ENCODE measurements at places on chromosomes 5 and 9.
A peak's percentile ranks its signal among the peaks of the same experiment; 100 is the strongest.

DNA sequence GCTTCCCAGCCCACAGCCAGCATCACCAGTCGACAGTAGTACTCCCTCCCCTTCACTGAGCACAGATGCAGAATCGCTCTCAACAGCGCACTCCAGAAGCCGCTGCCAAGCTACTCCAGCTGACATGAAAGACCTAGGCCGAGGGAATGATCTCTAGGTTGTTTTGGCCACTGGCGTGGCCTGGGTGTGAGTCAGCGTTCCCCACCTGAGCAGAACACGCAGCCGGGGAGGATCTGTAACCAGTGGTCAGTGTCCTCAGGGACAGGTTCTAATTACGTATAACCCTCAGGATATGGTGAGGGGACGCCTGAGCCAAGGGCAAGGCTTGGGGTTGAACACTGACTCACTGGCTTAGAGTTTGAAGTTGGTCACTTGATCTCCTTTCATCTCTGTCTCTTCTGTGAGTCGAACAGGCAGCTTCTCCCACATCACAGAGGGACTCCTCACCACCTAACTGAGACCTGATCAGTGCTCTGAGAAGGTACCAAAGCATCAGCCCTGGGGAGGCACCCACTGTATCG lies 76.9 kb upstream of the IL17B start:
- no peak for DNase-seq

DNA sequence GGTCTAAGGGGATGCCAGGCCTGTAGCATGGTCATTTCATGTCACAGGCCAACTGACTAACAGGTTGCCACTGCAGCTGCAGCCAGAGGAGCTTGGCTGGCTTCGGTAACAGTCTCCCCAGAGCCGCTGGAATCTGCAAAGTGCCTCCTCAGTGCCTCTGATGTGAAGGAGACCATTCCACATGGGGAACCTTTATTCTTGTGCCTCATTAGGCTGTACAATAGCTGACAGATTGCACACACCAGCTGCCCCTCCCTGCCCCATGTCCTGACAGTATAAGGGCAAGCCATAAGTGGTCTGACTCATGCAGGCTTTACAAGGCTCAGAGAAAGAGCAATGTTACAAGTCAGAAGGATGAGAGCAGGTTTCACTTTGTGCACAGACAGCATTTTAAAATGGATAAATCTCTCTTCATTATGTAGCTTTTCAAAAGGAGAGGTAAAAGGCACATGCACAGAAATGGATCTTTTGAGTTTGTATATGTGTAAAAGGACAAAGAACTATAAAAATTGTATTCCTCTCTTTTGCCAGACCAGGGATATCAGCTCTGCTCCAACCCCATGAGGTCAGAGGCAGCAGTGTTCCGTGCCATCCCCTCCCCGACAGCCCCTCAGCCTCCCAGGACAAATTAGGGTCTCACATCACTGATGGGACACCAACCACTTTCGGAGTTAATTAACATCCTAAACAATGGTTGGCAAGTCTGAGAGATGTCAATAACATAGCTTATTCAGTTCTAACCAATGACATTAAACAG lies 467.8 kb downstream of the TMEM232 start:
- no peak for DNase-seq

DNA sequence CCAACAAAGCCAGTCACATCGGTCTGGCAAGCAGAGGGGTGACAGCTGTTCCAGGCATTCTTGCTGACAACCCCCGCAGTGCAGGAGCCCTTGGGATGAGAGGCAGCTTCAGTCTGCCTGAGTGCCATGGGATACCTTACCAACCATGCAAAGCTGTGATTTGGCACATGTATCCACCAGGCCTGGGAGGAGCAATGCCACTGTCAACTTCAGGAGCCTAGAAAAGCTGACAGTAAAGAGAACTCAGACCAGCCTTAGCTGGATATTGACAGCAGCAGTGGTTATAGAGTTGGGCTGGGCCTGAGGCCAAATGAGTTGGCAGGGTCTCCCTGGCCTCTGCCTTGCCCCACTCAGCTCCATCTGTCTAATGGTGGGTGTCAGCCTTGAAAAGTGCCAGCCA lies 10.1 kb upstream of the PLPPR1 start:
- no peak for DNase-seq

DNA sequence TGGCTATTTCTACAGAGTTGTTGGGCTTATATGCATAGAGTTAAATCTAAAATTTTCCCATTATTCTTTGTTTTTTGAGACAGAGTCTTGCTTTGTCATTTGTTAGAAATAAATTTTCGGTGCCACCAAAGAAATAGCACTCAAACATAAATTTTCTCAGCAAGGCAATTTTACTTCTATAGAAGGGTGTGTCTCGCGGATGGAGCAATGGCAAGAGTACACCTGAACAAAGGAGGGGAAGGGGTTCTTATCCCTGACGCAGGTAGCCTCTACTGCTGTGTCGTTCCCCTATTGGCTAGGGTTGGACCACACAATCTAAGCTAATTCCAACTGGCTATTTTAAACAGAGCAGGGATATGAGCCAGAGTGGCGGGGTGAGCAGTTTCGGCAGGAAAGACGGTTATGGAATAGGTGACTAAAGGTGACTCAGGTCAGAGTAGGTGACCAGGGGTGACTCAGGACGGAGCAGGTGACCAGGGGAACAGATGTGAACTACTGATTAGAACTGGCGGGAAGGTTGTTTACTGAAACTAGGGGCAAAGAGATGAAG lies 57.2 kb downstream of the C9orf85 start:
- DNase-seq: no peak

DNA sequence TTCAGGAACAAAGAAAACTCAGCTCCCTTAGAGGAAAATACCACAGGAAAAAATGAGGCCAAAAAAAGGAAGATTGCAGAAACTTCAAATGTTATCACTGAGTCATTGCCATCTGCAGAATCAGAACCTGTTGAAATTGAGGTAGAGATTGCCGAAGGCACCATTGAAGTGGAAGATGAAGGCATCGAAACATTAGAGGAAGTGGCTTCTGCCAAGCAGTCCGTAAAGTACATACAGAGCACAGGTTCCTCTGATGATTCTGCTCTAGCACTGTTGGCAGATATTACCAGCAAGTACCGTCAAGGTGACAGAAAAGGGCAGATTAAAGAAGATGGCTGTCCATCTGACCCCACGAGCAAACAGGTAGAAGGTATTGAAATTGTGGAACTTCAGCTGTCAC lies 30.8 kb upstream of the NIM1K start:
- DNase-seq: no peak

DNA sequence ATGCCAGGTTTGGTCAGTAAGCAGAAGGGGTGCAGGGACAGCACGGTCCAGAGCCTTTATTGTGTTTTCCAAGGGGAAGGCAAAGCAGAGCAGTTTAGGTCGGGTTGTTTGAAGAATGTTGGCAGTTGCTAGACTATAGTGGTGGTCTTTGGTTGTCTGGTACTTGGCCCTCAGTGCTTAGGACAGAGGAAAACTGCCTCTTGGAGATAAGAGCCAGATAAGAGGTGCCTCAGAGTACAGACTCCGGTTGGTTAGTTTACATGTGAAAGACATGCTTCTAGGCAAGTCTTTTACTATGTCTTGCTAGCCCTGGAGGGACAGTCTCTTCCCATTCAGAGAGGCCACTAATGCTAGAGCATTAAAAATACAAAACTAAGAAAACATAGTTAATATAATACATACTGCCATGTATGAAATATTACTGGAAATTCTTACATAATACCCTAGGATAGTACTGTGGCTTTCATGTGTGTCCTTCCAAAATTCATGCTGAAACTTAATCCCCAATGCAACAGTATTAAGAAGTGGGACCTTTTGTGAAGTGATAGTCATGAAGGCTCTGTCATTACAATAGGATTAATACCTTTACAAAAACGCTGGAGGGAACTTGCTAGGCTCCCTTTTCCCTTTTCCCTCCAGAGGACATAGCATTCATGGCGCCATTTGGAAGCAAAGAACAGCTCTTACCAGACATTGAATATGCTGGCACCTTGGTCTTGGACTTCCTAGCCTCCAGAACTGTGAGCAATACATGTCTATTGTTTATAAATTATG lies 280.4 kb downstream of the TMEM167A start:
- no peak for DNase-seq

- no peak for DNase-seq
Observed at GRCh38 chr5:42799668-42800114, 12.0 kb downstream of the SELENOP start.

- DNase-seq: peak; percentile 38
Observed at GRCh38 chr9:27365707-27366376, 68.9 kb upstream of the EQTN start.

DNA sequence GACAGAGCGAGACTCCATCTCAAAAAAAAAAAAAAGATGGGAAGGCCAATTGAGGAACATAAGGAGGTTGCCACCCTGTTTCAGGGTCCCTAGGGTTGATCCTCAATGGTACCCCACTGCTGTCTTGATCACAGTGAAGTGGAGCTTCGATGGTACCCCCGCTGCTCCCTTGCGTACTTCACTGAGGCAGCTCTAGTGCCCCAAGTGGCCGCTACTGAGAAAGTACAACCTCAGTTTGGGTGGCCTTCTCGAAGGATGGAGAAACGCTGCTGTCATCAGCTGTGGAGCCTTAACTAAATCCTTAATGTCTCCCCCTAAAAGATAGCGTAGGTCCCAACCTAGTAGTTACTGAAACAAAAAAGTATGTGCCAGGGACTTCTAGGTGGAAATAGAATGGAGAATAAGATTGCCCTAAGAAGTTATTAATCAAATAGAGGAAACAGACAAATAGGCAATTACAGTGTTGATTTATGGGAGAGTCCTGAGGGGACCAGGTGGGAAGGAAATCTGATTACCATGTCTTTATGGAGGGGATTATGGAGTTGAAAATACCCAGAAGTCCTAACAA lies 6.3 kb downstream of the TESK1 start:
- peak; percentile 45 for DNase-seq

DNA sequence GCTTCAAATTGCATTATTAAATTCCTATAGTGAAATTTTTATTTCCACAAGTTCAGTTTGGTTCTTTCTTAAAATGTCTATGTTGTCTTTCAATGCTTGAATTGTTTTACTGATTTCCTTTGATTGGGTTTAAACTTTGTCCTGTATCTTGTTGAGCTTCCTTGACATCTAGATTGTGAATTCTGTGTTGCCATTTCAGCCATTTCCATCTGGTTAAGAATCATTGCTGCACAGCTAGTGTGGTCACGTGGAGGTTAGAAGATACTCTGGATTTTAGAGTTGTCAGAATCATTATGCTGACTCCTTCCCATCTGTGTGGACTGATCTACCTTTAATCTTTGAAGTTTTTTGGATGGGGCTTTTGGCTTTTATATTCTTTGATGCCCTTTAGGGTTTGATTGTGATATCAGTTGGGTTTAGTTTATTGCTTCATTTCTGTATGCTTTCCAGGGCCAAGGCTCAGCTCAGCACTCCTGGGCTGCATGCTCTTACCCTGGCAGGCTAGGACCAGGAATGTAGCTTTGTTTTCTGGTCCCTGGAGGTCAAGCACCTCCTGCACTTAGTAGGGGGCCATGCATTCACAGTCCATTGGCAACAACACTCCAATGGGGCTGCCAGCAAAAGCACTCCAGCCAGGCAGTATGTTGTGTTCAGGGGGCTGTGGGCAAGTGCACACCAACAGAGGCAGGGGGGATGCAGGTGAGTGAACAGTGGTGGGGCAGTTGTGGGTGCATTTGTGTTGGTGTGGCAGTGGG lies 141.4 kb downstream of the PRR16 start:
- no peak for DNase-seq

DNA sequence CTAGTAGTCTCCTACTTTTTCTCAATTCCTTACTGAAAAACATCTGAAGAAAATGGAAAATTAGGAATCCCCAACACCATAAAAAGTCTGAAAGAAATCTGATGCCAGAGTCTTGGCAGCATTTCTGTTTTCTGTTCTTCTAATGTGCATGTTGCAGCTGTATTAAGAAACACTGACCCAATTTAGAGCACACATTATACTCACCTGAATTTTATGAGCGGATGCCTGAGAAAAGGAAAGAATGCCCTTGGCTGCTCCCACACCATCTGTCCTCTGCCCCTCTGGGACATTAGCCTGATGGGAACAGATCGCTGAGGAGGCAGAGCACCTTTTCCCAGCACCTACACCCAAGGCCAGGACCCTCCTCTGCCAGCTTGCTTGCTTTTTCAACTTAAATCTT lies 14.1 kb upstream of the ANP32B start:
- no peak for DNase-seq

DNA sequence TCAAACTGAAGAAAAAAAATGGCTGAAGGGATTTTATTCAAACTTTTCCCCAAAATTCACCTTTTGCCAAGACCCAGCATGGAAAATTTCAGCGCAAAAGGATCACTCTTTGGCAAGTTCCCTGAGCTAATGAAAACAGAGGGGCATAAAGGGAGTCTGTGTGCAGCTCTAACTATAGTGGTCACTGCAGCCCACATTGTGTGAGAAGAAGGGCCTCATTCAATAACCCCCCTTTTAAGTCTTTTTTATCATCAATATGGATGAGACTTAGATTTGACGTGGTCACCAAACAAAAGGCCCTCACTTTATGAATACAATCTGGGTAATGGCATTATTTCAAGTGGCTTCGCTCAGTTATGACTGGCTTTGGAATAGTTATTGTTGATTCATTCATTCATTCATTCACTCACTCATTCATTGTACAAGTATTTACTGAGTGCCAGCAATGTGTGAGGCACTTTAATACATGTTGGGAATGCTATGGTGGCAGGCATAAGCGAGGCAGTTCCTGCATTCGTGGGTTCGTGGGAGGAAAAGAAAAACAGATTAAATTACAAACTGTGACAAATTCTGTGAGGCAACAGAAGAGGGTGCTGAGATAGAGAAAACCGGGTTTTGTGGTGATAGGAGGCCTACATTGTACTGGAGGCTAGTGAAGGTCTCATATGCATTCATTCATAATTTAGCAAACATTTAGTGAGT lies 145.7 kb upstream of the KLF4 start:
- DNase-seq: no peak

DNA sequence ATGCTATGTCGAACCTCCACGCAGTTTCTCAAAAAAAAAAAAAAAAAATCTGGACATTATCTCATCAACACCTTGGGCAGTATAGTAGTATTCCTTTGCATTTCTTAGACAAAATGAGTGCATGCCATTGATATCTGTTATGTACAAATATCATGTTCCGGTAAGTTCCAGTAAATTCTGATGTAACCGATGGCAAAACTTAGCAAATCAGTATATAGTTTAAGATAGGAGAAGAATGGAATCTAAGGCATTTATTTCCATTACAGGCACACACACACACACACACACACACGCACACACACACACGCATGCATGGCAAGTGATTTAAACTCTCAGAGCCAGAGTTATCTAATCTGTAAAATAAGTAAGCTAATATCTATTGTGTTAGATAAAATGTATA lies 356.5 kb upstream of the TUSC1 start:
- no peak for DNase-seq

GRCh38 chr5:164002628-164003027 lies 497.2 kb downstream of the MAT2B start:
- no peak for DNase-seq

- DNase-seq: no peak
Observed at GRCh38 chr9:122998448-122998847, 35.0 kb upstream of the GPR21 start.

GRCh38 chr5:9905661-9906060 lies 275.5 kb upstream of the TAS2R1 start:
- no peak for DNase-seq

All from stimulated activated CD4-positive, alpha-beta T cell treated with anti-CD3 and anti-CD28 coated beads, TNF-alpha, amount 100 ng/mL, for 48 hours (primary cell).